Upper lobe of left lung (tissue), 6 donors: ENCODE measurements at places on chromosomes 11 and 22.

DNA sequence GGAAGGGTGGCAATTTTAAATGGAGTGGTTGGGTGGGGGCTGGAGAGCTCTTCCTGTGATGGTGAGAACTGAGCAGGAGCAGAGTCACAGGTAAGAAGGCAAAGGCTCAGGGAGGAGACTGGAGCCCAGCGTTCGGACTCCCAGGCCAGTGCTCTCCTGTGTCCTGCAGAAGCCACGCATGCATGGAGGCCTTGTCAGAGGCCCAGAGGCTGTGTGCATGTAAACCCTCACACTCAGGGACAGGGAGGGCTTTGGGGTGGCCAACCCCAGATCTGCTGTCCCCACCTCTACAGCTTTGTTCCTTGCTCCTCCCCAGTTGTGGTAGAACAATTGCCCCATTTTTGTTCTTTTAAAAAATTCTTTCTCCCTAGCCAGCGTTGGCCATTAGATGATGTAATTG, 130.4 kb upstream of the PARVA start:
- DNase-seq, result no peak

DNA sequence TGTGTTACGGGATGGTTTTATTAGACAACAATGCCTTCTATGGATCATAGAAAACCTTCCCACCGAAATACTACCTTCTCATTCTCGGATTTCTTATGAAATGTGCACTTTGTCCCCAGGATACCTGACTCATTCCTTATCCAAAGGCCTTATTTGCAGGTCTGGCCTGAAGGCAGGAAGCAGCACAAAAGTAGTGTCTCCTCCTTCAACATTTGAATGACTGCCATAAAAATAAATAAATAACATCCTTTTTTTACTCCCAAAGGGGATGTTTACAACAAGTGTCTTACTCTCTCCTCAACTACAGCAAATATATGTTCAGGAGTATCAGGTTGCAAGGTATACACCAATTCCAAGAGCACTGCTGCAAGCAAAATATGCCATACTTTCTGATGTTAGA, 41.6 kb upstream of the PAK1 start:
- no peak for DNase-seq

GRCh38 chr11:23679041-23679440, 817.8 kb upstream of the LUZP2 start:
- no peak for DNase-seq

- no peak for DNase-seq
Measured at GRCh38 chr11:120217941-120218694, 7.3 kb downstream of the OAF start.

- no peak for DNase-seq
Measured at GRCh38 chr11:72848846-72849466, 34.7 kb downstream of the ATG16L2 start.

- DNase-seq, result no peak
Measured at GRCh38 chr11:129922674-129923073, 27.3 kb upstream of the NFRKB start.

DNA sequence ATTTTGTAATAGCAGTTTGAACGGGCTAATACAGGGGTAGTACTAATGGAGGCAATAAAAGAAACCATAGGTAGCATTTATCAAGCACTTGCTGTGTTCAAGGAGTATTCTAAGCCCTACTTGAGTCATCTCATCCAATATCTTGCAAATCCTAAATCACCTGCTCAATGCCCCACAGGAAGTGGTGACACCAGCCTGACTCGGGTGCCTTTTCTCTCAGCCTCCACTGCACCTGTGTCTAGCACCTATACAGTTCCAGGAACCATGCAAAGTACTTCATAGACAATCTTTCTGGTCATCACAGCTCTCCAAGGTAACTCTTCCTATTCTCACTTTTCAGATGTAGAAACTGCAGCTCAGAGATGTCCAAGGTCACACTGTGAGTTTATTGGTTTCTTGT, 98.0 kb downstream of the PRR5L start:
- no peak for DNase-seq

- DNase-seq, result no peak
Measured at GRCh38 chr11:17890325-17890724, 122.5 kb downstream of the SERGEF start.

GRCh38 chr11:44766112-44766971, 39.6 kb downstream of the TSPAN18 start:
- DNase-seq, result no peak

DNA sequence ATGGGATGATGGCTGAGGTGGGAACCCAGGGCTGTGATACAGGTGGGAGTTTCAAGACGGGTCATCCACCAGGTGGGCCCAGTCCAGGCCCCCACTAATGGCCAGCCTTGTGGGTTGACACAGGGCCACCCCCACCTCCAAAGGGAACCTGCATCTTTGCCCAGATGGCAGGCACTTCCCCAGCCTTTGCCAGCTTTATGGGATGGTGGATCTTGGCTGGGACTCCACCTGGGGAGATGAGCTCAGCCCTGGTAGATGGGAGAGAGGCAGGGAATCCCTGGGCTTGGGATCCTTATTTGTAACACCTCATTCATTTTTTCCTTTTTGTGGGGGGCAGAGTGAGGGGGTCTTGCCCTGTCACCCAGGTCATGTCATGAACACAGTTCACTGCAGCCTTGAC, 33.4 kb downstream of the CD82 start:
- no peak for DNase-seq

DNA sequence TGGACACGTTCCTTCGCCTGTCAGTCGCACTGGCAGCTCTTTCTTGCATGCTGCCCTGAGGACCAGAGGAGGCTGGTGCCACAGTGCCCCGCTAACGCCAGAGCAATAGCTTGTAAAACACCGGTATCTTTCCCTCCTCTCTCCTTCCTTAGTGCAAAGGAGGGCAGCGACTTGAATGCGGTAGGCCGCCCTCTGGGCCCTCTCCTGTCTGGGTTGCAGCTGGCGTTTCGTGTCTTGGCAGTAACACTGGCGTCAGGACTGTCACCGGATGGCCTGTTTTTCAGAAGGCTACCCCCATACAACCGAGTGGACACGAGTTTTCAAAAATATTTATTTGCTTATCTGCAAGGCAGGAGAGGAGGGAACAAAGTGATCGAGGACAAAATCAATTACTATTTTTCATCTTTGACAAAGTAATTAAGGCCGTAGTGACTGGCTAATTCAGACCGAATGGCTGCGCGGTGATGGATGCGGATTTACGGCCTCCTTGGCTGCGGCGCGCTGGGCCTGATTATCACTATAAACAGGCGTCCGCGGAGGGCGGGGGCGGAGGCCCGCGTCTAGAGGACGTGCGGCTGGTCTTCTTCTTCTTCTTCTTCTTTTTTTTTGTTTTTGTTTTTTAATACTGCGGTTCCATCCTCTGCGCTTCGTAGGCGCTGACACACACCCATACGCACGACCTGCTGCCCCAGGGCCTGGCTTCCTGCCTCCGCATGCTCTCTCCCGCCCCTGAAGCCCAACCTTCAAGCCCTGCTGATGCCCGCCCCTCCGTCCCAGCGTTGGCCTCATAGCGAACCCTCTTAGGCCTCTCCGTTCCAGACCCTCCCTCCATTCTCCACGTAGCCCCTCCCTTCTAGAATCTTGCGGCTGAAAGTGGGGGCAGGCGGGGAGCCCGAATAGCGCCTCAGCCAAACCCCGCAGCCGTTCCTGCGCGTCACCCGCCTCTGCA, 2.9 kb upstream of the SLC6A5 start:
- DNase-seq, result peak; percentile 75

DNA sequence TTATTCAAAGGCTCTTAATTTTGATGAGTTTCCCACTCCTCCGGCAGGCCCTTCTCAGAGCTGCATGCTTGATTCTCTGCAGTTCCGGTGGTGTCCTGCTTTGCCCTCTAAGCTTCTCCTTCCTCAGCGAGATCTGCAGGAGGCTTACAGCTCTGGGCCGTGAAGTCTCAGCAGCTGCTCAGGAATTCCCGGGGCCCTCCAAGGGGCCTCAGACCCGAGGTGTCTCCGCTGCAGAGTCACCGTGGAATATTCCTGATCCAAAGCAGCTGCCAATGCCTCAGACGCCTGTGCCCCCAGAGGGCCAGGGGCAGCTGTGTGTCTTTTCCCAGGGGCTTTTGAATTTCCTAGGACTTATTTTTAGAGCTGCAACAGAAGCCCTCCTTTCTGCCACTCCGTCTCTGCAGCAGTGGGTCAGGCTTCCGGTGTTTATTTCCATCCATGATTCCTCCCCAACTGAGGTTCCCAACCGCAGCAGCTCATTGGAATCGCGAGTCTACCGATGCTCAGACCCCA, 37.2 kb downstream of the RPS6KA4 start:
- no peak for DNase-seq

DNA sequence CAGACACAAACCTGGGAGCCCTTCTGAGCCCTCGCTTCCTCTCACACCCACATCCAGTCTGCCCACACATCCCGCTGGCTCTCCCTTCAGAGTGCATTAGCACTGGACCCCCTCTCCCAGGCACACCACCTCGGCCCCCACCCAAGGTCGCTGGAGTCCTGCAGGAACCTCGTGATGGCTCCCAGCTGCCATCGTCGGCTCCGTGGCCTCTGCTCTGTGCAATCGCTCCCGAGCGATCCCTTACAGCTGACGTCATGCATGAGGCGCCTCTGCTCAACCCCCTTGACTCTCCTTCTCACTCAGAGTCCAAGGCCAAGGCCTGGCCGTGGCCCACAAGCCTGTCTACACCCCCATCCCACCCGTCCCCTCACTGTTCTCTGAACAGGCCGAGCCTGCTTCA, 183.9 kb downstream of the EFCAB6 start:
- DNase-seq, result no peak

DNA sequence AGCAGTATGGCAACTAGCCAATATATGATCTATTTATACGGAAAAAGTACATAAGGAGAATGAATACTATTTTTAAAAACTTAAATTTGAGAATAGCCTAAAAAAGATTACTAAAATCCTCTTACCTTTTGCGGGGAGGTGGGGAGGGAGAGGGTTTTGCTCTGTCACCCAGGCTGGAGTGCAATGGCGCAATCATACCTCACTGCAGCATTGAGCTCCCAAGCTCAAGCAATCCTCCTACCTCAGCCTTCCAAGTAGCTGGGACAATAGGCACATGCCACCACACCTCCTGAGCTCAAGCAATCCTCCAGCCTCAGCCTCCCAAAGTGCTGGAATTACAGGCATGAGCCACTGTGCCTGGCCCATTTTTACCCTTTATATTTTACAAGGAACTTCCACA, 82.0 kb downstream of the TTC28 start:
- no peak for DNase-seq

- DNase-seq, result peak; percentile 40
Measured at GRCh38 chr22:23862103-23862502, 4.4 kb downstream of the SLC2A11 start.

DNA sequence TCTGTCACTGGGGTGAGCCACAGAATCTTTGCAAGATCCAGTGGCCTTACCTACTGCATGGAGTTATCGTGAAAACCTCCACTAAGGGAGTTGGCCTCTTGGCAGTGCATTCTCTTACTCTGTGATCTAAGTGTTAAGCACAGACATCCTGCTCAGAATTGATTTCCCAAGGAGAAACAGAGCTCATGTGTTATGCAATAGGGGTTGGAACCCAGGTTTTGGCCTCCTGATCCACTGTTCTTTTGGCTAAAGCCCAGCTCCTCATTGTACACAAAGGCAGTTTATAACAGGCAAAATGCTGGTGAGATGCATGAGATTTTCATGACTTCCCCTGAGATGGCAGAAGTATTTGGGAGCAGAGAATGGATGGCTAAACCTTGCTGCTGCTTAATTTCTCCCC, 11.8 kb downstream of the DTX4 start:
- DNase-seq, result no peak

DNA sequence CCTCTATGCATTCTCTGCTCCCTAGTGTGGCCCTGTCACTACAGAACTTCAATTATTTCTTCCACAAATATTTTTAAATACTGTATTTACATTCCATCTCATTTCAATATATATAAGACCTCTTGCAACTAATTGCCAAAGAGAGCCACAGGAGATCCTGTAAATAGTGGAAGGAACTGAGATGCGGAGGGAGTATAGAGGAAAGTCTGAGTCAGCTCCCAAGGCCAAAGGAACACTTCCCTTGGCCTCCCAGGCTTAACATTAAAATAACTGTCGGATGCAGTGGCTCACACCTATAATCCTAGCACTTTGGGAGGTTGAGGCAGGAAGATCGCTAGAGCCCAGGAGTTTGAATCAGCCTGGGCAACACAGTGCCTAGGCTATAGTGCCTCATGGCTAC, 31.2 kb downstream of the RBFOX2 start:
- no peak for DNase-seq

DNA sequence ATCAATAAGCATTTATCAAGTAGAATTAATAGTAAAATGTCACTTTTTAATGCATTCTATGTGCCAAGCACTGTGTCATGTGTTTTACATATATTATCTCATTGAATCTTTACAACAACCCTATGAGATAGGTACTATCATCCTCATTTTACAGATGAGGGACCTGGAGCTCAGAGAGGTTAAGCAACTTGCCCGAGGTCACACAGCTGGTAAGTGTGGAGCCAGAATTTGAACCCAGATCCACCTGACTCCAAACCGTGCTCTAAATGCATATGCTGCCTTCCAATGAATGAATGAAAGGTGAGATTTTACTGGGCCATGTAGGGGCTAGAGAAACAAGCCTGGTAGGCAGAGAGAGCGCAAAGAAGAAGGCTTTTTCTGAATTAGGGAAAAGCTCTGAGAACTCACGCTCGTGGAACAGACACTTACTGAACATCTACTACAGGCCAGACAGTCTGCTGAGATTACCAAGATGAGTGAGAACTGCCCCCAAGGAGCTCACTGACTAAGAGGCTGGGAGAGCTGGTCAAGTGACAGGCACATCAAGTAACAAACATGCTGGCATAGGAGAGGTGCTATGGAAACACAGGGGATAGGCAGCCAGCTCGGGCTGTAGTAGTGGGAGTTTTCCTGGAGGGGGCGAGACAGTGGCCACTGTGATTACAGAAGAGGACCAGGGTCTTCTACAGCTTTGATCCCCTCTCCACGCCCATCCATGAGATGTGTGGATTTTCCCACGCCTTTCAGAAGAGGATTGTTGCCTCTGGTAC, 4.4 kb downstream of the ABCG4 start:
- no peak for DNase-seq

- no peak for DNase-seq
Measured at GRCh38 chr22:43860126-43860525, 2.2 kb downstream of the SULT4A1 start.

DNA sequence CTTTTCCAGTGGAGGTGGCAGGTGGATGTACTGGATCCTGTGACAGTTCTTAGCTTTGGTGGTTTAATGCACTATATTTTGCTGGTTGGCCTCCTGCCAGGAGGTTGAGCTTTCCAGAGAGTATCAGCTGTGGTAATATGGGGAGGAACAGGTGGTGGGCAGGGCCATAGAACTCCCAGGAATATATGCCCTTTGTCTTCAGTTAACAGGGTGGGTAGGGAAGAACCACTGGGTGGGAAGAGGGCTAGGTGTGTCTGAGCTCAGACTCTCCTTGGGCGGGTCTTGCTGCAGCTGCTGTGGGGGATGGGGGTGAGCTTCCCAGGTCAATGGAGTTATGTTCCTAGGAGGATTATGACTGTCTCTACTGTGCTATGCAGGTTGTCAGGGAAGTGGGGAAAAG, 203.8 kb downstream of the DLG2 start:
- DNase-seq, result no peak
